A549 treated with CORT108297 at 1 μM for 4 hours (cell line): ENCODE measurements at places on chromosomes 1 and 21. TPM values are rescaled to one million over a fixed set of nuclear protein-coding genes. Genes with fewer than 3 reads are reported as not detected.

Gene C1orf105
- 0.13 TPM in 1 of 5 replicates, not detected in the others for total RNA-seq

Gene PDZK1IP1
- 5.6 to 9.7 TPM (median 7.6 TPM) in 5 replicates for total RNA-seq

Gene AMPD1
- 0.07 TPM in 1 of 5 replicates, not detected in the others for total RNA-seq

Gene GNG12
- total RNA-seq = 53.1 to 79.5 TPM (median 66.0 TPM) in 5 replicates

Gene MYOM3
- 5.9 to 7.2 TPM (median 6.5 TPM) in 5 replicates for total RNA-seq

Gene MEX3A
- 1.3 to 2.9 TPM (median 2.8 TPM) in 5 replicates for total RNA-seq

Gene OR2G6
- total RNA-seq = not detected in 5 replicates

Gene LMOD1
- not detected in 5 replicates for total RNA-seq

Gene KCNT2
- 0.03 to 0.09 TPM (median 0.07 TPM) in 4 of 5 replicates, not detected in the other for total RNA-seq

Gene ADAM15
- 52.7 to 90.3 TPM (median 81.7 TPM) in 5 replicates for total RNA-seq

Gene TMOD4
- total RNA-seq = 0.30 to 0.46 TPM (median 0.35 TPM) in 4 of 5 replicates, not detected in the other

Gene CIART
- total RNA-seq = 0.63 to 0.86 TPM (median 0.74 TPM) in 5 replicates

Gene GALE
- total RNA-seq = 66.6 to 81.1 TPM (median 78.8 TPM) in 5 replicates

Gene TMEM125
- 0.09 TPM in 1 of 5 replicates, not detected in the others for total RNA-seq

Gene TIAM1
- total RNA-seq = 0.51 to 0.74 TPM (median 0.55 TPM) in 5 replicates

Gene MASP2
- total RNA-seq = 0.09 to 0.53 TPM (median 0.16 TPM) in 4 of 5 replicates, not detected in the other

Gene RHBDL2
- 2.5 to 2.7 TPM (median 2.5 TPM) in 5 replicates for total RNA-seq

Gene GJA8
- not detected in 5 replicates for total RNA-seq

Gene MYCL
- 0.61 to 1.4 TPM (median 1.3 TPM) in 5 replicates for total RNA-seq

Gene DENND2D
- total RNA-seq = 1.0 to 1.5 TPM (median 1.2 TPM) in 5 replicates

Gene NUDT17
- 5.5 to 6.8 TPM (median 6.2 TPM) in 5 replicates for total RNA-seq

Gene CENPF
- 60.4 to 119 TPM (median 73.5 TPM) in 5 replicates for total RNA-seq

Gene CTSK
- 1.1 to 2.5 TPM (median 1.4 TPM) in 5 replicates for total RNA-seq

Gene NBPF4
- total RNA-seq = 0.07 to 0.18 TPM (median 0.11 TPM) in 5 replicates

Gene AMIGO1
- total RNA-seq = 0.84 to 1.3 TPM (median 1.2 TPM) in 5 replicates

Gene HENMT1
- total RNA-seq = 3.6 to 5.2 TPM (median 4.4 TPM) in 5 replicates

Gene PCNT
- total RNA-seq = 14.0 to 17.1 TPM (median 14.6 TPM) in 5 replicates

Gene PAQR6
- 2.0 to 4.9 TPM (median 4.5 TPM) in 5 replicates for total RNA-seq

Gene ZNF593OS
- total RNA-seq = 0.09 to 0.47 TPM in 2 of 5 replicates, not detected in the others

Gene KCNE2
- not detected in 5 replicates for total RNA-seq

Gene PALMD
- total RNA-seq = 0.25 to 0.46 TPM (median 0.43 TPM) in 5 replicates

Gene KRTAP12-3
- total RNA-seq = not detected in 5 replicates

Gene TMPRSS15
- not detected in 5 replicates for total RNA-seq

Gene SERTAD4
- total RNA-seq = 0.67 to 0.92 TPM (median 0.78 TPM) in 5 replicates

Gene CC2D1B
- 14.3 to 18.1 TPM (median 17.8 TPM) in 5 replicates for total RNA-seq

Gene OR6N2
- total RNA-seq = not detected in 5 replicates

Gene ARMH1
- 0.55 to 0.93 TPM (median 0.78 TPM) in 5 replicates for total RNA-seq

Gene CASQ1
- not detected in 5 replicates for total RNA-seq

Gene MMP23B
- 0.30 to 0.73 TPM (median 0.60 TPM) in 5 replicates for total RNA-seq

Gene CD84
- not detected in 5 replicates for total RNA-seq

Gene GPBP1L1
- 32.6 to 56.1 TPM (median 37.7 TPM) in 5 replicates for total RNA-seq

Gene FAM177B
- not detected in 5 replicates for total RNA-seq

Gene IL23R
- not detected in 5 replicates for total RNA-seq

Gene CHODL
- total RNA-seq = 0.05 TPM in 1 of 5 replicates, not detected in the others

Gene S100B
- not detected in 5 replicates for total RNA-seq

Gene TRNP1
- total RNA-seq = 150 to 235 TPM (median 212 TPM) in 5 replicates

Gene MRPL55
- 64.4 to 94.2 TPM (median 90.6 TPM) in 5 replicates for total RNA-seq

Gene TFF1
- total RNA-seq = 25.4 to 31.4 TPM (median 29.3 TPM) in 5 replicates

Gene RNF186
- not detected in 5 replicates for total RNA-seq
